ENCODE measurements at places on chromosomes 3 and 15.
A peak's percentile ranks its signal among the peaks of the same experiment; 100 is the strongest.

GRCh38 chr15:42820811-42821210 lies 83.9 kb upstream of the CDAN1 start:
- no peak for DNase-seq

- DNase-seq, result no peak
Measured at GRCh38 chr15:96331945-96332636, 1.6 kb downstream of the NR2F2 start.

- no peak for DNase-seq
Measured at GRCh38 chr3:69322158-69322509, 63.8 kb downstream of the FRMD4B start.

DNA sequence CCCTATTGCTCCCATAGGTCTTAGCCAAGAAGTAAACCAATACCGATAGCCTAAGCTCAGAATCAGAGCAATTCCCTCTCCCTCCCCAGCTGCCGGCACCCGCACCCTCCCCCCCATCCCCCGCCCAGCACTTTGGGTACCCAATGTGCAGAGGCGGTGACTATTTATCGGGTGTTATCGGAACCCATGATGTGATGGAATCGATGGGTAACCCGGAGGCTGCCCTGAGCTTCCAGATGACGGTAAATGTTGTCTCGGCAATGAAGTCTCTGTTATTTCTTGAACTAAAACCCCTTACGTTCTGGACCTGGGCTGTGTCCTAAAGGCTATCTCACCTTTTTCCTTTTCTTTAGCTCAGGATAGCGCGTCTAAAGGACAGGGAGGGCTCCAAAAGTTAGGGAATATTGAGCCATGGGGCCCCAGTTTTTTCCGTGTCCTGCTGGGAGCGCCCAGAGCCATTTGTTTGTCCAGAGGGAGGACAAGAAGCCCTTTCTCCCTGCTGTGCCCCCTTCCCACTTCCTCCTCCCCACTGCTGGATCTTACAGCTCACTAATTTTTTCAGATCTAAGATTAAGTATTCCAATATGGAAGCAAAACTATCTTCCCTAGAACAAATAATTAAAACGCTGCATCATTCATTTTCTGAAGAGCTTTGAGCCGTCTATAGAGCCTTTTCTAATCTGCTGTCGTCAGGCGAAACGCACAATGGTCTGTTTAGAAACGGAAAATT lies 1.5 kb downstream of the SLITRK3 start:
- DNase-seq, result no peak

DNA sequence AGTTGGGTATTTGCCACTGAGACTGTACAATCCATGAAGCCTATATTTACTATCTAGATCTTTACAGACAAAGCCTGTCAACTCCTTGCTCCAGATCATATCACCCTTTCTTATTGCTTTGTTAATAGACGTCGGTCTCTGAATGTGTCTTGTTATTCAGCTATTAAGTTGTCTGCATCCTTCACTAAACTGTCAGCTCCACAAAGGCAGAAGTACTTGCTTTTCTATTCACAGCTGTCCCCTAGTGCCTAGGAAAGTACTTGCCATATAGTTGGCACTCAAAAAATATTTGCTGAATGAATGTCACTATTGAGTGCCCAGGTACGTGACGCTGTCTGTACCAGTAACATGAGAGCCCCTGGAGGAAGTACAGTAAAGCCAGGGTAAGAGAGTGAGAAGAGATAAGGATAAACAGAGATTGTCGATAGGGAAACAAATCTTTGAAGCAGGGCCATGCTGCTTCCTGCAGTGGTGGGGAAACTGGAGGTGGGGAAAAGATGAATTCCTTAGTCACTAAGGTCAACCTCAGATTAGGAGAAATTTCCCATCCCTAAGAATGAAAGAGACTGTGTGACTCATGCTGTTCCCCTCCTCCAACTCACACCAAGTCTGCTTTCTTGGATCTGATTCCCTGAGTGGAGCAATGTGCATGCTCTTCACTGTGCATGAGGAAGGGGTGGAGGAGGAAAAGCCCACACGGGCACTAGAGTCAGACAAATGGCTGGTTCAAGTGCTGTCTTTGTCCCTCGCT lies 36.3 kb downstream of the PRICKLE2 start:
- DNase-seq, result no peak

DNA sequence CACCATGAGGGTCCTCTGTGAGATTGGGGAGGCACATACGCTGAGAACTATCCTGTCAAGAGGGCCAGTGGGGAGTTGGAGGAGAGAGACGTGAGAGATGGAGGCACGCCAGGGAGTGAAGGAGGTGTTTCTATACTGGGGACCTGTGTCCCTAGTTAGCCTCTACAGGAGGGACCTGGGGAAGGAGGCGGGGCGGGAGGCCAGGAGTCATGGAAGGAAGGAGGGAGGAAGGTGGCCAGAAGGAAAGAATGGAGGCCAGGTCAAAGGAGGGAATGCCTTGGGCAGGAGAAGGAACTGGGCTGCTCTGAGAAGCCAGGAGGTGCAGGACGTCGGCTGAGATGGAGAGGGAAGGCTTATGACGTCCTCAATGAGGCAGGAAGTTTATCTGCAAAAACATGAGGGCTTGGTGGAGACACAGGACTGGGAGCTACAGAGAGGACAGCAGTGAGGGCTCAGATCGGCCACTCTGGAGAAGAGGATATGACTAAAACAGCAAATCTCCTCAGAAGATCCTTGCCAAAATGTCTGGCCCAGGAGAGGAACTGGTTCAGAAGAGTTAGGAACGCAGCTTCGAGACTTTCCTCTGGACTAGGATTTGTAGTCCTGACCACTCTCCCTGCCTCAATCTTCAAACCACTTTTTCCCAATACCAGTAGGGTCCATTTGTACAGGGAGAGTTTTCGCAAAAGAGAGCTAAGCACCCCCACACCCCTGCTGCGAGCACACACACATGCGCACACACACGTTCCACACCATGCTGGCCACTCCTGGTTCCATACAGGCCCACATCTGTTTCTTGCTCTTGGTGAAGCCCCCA lies 59.9 kb downstream of the ADCY5 start:
- DNase-seq, result no peak

- no peak for DNase-seq
Measured at GRCh38 chr15:81030301-81030750, 29.6 kb downstream of the TLNRD1 start.

GRCh38 chr15:38746211-38746610 lies 181.6 kb upstream of the RASGRP1 start:
- no peak for DNase-seq

DNA sequence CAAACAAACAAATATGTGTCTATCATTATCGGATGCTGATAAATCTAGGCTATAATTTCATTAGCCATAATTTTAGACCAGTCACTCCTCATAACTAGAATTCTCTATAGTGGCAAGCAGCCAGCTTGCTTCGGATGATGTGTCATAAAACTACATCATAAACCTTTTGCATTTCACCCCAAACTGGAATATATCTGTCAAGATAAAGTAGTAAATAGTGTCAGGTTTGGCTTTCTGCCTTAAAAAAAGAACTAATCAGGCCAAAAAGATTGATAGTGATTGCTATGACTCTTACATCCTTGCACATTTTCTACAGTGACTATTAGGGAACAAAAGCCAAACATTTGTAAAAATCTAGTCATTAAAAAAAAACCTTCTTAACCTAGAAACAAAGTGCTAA lies 51.0 kb downstream of the DPPA2 start:
- DNase-seq, result no peak

GRCh38 chr15:55829826-55830225 lies 86.9 kb upstream of the PRTG start:
- no peak for DNase-seq

GRCh38 chr15:67180035-67180434 lies 74.4 kb downstream of the AAGAB start:
- no peak for DNase-seq

DNA sequence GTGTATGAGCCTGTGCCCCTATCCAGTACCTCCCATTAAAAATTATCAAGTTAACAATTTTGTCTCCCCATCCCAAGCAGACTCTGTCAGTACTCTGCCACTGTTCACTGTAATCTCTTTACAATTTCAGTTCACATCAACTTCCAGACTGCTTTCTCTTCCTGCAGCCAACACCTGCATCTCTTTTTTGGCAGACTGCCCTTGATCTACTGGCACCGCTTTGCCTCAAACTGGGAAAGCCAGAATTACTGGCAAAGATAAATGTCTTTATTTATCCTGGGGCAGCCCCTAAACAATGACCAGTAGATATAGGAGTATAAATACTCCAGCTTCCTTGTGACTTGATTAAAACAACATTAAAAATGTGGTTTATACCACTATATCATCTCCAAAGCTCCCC lies 494.1 kb downstream of the ZNF385D start:
- no peak for DNase-seq

DNA sequence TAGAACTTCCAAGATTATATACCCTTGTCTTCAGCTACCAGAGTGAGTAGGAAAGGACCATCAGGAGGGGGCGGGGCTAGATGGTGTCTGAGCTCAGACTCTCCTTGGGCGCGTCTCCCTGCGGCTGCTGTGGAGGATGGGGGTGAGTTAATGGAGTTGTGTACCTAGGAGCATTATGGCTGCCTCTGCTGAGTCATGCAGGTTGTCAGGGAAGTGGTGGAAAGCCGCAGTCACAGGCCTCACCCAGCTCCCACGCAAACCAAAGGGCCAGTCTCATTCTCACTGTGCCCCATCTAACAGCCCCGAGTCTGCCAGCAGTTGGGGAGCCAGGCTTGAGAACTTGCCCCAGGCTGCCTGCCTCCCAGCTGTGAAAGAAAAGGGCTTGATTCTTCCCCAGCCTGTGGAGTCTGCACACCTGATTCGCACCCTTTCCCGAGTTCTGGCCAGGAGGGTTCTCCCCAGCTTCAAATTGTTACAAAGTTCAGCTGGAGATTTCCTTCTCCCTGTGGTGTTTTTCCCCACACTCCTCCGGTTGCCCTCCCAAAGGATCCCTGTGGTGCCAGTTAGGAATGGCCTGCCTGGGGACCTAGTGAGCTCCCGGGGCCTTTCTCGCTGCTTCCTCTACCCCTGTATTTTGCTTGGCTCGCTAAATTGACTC lies 143.3 kb downstream of the HCN4 start:
- DNase-seq, result no peak

GRCh38 chr3:9859530-9860025 lies 15.8 kb upstream of the RPUSD3 start:
- DNase-seq, result no peak

GRCh38 chr3:69282181-69282580 lies 103.7 kb downstream of the FRMD4B start:
- DNase-seq, result peak; percentile 31

GRCh38 chr3:62228467-62228866 lies 144.9 kb downstream of the FEZF2 start:
- DNase-seq, result no peak

DNA sequence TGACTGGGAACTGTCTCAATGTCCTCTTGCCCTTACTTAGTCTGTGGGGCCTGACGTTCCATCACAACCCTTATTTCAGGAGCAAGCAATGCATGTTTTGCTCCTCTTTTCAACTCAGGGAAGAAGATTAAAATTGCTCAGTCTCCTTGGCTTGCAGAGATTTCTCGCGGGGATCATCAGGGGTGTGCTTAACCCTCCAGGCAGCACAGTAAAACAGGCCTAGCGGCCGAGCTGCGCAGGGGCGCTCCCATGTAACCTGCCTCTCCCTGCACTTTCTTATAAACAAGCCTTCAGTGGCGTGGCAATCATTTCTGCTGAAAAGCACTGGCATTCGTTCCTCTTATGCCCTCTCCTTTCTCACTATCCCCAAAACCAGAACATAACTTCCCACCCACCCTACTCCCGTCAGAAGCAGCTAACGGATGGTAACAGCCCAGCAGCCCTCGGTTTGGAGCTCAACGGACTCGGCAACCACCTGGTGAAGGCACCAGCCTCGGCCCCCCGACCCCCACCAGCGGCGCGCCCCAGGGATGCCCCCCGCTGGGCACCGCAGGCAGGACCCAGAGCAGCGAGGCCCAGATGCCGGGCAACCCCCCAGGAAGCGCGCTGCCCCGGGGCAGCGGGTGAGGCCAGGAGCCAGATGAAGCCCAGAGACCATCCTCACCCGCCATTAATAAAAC lies 1.1 kb downstream of the MCF2L2 start:
- DNase-seq, result no peak

GRCh38 chr3:170572665-170573253 lies 13.1 kb downstream of the SLC7A14 start:
- DNase-seq, result no peak

DNA sequence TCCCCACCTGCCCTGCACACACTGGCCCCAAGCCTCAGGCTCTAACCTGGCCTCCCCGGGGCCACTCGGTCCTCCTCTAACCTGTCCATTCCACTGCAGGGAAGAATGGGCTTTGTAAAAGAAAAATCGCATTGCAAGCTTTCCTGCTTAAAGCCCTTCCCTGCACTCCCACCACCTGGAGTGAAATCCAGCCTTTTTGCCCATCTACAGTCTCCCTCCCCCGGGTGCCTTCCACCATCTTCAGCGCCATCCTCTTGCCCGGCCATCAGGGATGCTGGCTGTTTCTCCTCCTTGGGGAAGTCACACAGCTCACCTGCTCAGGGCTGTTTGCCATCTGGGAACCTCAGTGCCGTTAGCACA lies 266.9 kb downstream of the OCA2 start:
- DNase-seq, result no peak

DNA sequence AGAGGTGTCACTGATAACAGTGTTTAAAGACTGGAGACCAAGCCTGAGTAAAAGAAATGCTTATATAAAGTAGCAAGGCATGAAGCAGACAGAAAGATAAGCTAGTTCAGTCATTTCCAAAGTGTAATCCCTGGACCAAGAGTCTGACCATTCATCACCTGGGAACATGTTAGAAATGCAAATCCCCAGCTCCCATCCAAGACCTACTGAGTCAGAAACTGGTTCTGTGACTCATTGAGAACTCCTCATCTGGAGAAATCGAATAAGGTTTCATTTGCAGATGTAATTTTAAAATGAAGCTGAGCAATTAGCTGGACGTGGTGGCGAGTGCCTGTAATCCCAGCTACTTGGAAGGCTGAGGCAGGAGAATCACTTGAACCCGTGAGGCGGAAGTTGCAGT lies 473.9 kb upstream of the UBE2E2 start:
- no peak for DNase-seq

GRCh38 chr15:95439922-95440376 lies 890.6 kb upstream of the NR2F2 start:
- DNase-seq, result no peak

- DNase-seq, result no peak
Measured at GRCh38 chr3:138901567-138901966, 45.4 kb downstream of the FOXL2 start.

DNA sequence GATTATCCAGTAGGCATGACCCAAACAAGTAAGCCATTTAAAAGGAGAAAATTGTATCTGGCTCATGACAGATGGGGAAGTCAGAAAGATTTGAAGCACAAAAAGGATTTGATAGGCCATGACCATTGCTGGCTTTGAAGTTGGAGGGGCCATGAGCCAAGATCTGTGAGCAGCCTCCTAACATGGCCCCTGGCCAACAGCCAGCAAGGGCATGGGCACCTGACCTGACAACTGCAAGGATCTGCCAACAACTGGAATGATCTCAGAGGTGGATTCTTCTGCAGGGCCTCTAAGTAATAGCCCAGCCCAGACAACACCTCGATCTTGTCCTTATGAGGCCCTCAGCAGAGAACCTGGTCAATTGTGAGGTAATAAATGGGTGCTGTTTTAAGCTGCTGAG lies 93.0 kb downstream of the ARNT2 start:
- no peak for DNase-seq

- no peak for DNase-seq
Measured at GRCh38 chr3:89932882-89933281, 825.5 kb downstream of the EPHA3 start.

Measured in naive thymus-derived CD8-positive, alpha-beta T cell (primary cell).